ENCODE measurements at places on chromosomes 7 and 10.
A peak's percentile ranks its signal among the peaks of the same experiment; 100 is the strongest.

DNA sequence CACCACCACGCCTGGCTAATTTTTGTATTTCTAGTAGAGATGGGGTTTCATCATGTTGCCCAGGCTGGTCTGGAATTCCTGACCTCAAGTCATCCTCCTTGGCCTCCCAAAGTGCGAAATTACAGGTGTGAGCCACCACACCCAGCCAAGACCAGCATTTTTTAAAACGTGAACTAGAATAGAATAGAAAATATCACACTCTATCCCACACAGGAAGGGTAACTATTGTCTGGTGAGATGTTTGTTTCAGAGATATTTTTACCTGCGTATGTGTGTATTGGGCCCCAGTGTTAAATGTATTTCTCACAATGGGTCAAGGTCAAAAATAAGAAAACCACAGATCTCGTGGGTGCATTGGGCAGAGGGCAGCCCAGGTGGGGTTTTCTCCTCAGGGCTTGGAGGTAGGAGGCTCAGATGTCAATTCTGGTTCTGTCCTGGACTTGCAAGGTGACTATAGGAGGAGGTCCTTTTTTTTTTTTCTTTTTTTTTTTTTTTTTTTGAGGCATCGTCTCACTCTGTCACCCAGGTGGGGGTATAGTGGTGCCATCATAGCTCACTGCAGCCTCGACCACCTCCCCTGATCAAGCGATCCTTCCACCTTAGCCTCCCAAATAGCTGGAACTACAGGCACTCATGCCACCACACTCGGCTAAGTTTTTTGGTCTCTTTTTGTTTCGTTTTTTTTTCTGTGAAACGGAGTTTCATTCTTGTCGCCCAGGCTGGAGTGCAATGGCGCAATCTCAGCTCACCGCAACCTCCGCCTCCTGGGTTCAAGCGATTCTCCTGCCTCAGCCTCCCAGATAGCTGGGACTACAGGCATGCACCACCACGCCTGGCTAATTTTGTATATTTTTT lies 19.0 kb downstream of the SH2B2 start:
- no peak for DNase-seq

GRCh38 chr10:109762555-109762954 lies 160.8 kb downstream of the XPNPEP1 start:
- no peak for DNase-seq

GRCh38 chr10:116076621-116077020 lies 196.4 kb downstream of the GFRA1 start:
- DNase-seq = no peak

- DNase-seq = no peak
Measured at GRCh38 chr7:134121632-134122139, 5.5 kb upstream of the LRGUK start.

DNA sequence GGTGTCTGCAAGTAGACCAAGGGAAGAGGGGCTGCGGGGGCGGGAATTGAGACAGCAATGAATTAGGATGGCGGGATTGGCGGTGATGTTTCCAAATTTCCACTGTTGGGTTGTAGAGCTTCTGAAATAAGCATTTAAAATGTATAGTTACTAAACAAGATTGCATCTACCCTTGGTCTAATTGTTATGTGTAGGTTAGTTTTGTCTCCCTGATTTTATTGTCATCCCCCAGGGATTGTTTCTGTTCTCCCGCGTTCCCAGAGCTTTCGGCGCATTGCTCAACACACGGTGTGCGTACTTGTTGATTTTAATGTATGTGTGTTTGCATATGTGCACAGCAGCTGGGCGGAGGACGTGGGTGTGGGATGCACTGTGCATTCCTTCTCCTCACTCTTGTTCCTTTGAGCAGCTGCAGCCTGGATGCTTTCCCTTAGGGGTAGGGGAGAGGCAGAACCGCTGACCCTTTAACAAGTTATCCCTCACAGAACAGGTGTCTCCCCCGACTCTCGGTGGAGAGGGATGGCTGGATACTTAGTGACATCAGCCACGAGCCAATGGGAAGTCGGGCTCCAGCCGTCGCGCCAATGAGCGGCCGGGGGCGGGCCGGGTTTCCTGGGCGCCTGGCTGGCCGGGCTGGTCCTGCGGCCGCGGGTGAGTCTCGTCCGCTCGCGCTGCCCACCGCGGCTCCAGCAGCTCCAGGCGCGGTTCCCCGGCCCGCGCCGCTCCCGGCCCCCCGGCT lies at the start of gene TSPAN33:
Gene TSPAN33, plus strand, starts transcription at position 613 of the 739 bp plus-strand sequence. CDS start 274 bp downstream, outside the sequence.
- DNase-seq = peak; percentile 21

GRCh38 chr7:85685901-85686300 lies 499.0 kb upstream of the SEMA3D start:
- no peak for DNase-seq

DNA sequence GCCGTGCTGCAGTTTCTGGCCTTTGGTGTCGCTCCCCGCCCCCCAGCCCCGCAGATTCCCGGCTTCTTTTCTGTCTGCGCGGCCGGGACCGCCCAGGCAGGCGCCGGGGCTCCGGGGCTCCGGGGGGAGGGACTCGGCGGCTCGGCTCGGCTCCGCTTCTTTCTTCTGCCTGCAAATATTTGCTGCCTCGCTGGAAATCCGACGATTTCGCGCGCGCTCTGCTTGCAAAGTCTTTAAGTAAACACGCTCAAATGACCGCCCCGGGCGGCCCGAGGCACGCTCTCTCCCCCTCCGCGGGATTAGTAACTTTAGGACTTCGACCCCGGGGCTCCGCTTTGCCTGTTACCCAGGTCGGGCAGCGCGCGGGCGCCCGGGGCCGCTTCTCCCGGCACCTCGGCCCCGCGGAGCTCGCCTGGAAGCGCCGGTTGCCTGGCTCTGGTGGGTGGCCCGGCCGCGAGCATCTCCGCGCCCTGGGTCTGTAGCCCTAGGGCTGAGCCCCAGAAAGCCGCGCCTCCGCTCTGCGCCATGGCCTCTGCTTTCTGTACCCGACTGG lies 3.9 kb upstream of the GATA3 start:
- DNase-seq = no peak

GRCh38 chr10:112374724-112375541 lies 1.0 kb downstream of the ACSL5 start:
- no peak for DNase-seq

- no peak for DNase-seq
Measured at GRCh38 chr7:139679731-139680594, 97.8 kb downstream of the HIPK2 start.

- DNase-seq = no peak
Measured at GRCh38 chr7:42407833-42408232, 170.8 kb upstream of the GLI3 start.

- no peak for DNase-seq
Measured at GRCh38 chr7:122423591-122423990, 119.0 kb upstream of the FEZF1 start.

- no peak for DNase-seq
Measured at GRCh38 chr7:67550801-67551436, 554.3 kb downstream of the TYW1 start.

GRCh38 chr10:101007099-101007711 lies 7.6 kb downstream of the LZTS2 start:
- no peak for DNase-seq

DNA sequence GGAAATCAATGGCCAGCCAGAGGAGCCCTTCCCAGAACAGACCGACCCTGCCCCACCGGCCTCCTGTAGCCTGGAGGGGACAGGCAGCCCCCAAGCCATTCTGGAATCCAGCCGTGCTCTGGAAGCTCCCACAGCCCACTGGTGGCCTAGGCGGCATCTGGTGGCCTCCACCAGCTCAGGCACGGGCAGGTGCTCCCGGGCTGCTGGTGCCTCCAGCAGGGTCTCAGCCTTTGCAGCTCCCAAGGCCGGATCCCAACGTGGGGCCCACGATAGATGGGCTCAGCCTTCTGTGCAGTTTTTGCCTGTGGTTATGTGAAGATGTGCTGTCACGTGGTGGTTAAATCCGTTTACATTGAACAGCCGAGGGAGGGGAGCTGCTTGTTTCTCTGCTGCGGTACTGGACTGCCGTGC lies 44.4 kb downstream of the JAKMIP3 start:
- DNase-seq = no peak

GRCh38 chr7:17680943-17681351 lies 259.3 kb downstream of the SNX13 start:
- no peak for DNase-seq

DNA sequence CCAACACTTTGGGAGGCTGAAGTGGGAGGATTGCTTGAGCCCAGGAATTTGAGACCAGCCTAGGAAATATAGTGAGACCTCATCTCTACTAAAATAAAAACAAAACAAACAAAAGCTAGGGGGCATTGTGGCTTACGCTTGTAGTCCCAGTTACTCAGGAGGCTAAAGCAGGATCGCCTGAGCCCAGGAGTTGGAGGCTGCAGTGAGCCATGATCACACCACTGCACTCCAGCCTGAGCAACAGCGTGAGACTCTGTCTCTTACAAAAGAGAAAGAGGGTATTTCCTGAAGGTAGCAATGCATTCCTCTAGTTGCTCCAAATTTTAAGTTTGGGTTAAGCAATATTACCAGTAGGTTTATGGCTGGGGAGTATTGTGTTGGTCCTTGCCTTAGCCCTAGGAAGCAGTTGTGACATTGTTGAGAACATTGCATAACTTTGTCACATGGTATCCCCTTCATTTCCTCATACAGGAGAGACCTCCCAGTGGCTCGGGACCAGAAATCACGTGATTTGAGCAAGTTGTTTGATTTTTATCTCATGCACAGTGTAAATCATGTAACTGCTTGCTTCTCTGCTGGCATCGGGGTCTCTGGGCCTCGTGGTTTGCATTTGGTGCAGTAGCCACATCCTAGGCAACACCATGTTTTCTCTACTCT lies 23.3 kb upstream of the SMARCD3 start:
- DNase-seq = no peak

GRCh38 chr7:21507627-21508343 lies 35.1 kb upstream of the DNAH11 start:
- DNase-seq = no peak

- no peak for DNase-seq
Measured at GRCh38 chr7:88092676-88092999, 127.2 kb downstream of the SRI start.

GRCh38 chr7:127996253-127997071 lies 34.8 kb downstream of the LRRC4 start:
- no peak for DNase-seq

GRCh38 chr10:118944959-118945633 lies 84.4 kb upstream of the NANOS1 start:
- DNase-seq = no peak

DNA sequence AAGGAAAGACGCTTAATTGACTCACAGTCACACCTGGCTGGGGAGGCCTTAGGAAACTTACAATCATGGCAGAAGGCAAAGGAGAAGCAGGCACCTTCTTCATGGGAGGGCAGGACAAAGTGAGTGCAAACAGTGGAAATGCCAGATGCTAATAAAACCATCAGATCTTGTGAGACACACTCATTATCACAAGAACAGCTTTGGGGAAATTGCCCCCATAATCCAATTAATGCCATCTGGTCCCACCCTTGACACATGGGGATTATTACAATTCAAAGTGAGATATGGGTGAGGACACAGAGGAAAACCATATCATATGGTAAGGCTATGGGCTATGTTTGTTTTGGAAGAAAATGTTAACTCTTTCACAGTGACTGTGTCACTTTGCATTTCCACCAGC lies 1272.5 kb upstream of the CELF2 start:
- DNase-seq = no peak

GRCh38 chr7:41847151-41847550 lies 144.3 kb upstream of the INHBA start:
- DNase-seq = no peak

DNA sequence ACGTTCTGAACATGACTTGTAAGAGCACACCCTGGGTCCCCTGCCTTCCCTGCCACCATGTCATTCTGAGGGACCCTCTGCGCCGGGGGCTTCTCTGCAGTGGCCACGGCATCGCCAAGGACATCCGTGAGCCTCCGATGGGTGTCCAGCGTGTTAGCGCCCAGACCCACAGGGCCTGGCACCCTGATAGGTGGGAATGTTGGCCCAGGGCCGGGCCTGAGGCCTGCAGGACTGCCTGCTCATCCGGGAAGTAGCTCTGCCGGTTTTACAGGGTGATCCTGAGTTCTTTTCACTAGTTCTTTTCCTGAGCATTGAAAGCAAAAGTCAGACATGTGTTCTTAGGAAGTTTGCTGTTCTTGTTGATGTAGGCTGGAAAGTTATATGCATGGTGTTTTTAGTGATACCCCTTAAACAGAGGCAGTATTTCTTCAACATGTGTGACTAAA lies 54.5 kb downstream of the WDR37 start:
- DNase-seq = no peak

GRCh38 chr7:29488977-29489376 lies 74.7 kb upstream of the PRR15 start:
- DNase-seq = no peak

DNA sequence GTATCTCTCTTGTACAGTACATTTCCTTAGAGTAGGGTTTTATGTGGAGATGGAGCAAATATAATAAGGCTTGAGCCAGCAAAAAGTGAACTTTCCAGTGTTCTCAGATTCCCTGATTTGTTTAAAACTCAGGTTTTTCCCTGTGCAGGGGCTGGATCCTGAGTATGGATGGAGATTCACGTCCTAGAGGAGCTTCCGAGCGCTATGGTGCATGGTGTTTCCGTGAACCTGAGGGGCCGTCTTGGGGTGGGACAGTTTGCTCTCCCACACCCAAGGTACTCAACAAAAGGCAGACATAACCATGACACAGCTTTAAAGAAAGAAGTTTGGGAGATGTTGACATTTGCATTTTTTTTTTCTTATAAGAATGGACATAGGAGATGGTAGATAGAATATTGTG lies 122.5 kb downstream of the SEC23IP start:
- DNase-seq = no peak

- DNase-seq = no peak
Measured at GRCh38 chr7:3302681-3303320, 1.7 kb downstream of the SDK1 start.

DNA sequence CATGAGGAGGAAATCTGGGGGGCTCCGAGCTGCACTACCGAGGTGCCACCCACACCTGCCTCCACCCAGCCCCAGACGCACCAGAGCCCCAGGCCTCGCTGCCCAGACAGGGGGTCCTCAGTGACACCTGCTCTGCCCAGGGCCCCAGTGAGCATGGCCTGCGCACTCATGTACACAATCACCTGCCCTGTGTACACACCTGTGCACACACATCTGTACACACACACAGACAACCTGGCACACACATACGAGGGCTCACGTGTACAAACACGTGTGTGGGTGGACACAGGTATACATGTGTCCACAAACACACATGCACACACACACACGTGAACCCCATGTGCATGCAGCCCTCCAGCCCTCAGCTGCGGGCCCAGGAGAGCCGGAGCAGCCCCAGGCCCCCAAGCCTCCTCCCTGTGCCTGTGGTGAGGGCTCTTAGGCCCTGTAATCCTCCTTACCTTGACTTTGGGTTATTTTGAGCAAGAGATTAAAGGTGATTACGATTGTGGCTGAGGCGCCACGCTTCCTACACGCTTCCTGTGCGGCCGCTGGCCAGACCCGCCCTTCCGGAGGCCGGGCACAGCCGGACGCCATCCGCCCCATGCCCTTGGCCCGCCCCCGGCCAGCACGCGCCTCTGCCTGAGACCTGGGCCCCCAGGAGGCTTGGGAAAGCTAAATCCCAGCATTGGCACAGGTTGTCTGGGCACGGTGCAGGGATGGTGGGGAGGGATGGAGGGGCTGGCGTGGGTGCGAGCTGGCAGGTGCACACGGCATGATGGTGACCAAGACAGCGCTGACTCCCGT lies 71.9 kb downstream of the ELFN1 start:
- no peak for DNase-seq

GRCh38 chr10:34791947-34792346 lies 23.1 kb downstream of the PARD3 start:
- DNase-seq = no peak

All from stimulated activated CD8-positive, alpha-beta memory T cell treated with anti-CD3 and anti-CD28 coated beads, Interleukin-4, amount 100 ng/mL, for 1 hour (primary cell).